Left renal pelvis (tissue), 4 donors: ENCODE measurements at places on chromosomes 1 and 21. TPM values are rescaled to one million over a fixed set of nuclear protein-coding genes. Genes with fewer than 3 reads are reported as not detected.

GRCh38 chr1:192896376-192896775 is 87.5 kb downstream of the RGS2 start:
- DNase-seq: no peak

Gene MYCL
- polyA plus RNA-seq: 12.5 TPM

Gene LMO4
- polyA plus RNA-seq: 161 TPM

- DNase-seq: no peak
Measured at GRCh38 chr1:212994926-212995325, 20.7 kb downstream of the ANGEL2 start.

Gene TMPRSS15
- polyA plus RNA-seq: 0.23 TPM

Gene HPDL
- 1.7 TPM for polyA plus RNA-seq

GRCh38 chr1:63368131-63368530 is 704 bp downstream of the ALG6 start:
- DNase-seq: no peak

GRCh38 chr1:13801232-13801631 is 101.2 kb downstream of the PRDM2 start:
- DNase-seq: no peak

Gene SLAMF8
- 0.42 TPM for polyA plus RNA-seq

GRCh38 chr1:166838766-166839599 is at the start of gene POGK:
Gene POGK, plus strand, starts transcription at chr1:166839475. Its CDS starts 1,482 bp downstream, at chr1:166840957.
- DNase-seq: peak; percentile 86

- DNase-seq: no peak
Measured at GRCh38 chr1:64293820-64294219, 90.4 kb downstream of the UBE2U start.

DNA sequence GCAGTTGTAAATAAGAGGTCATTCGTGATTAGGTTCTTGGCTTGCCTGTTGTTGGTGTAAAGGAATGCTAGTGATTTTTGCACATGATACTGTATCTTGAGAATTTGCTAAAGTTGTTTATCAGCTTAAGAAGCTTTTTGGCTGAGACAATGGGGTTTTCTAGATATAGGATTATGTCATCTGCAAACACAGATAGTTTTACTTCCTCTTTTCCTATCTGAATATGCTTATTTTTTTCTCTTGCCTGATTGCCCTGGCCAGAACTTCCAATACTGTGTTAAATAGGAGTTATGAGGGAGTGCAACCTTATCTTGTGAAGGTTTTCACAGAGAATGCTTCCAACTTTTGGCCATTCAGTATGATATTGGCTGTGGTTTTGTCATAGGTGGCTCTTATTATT is 576.1 kb upstream of the RGS18 start:
- no peak for DNase-seq

Gene MANEAL
- polyA plus RNA-seq: 4.2 TPM

DNA sequence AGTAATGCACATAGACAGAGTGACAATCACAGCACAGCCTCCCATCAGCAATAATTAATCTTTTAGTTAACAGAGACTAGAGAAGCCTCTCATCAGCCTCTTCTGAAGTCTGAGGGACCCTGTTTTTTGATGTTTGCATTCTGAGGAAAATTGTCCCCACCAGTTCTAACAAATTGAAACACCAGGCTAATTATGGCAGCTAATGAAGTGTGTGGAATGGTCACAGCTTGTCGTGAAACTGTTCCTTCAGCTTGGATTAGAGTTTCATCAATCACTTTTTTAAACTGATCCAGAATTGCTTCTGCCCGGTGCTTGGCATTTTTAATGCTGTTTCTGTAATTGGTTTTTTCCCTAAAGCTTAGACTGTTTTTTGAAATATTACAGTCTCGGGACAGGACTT is 208.0 kb downstream of the SPATA17 start:
- DNase-seq: no peak

DNA sequence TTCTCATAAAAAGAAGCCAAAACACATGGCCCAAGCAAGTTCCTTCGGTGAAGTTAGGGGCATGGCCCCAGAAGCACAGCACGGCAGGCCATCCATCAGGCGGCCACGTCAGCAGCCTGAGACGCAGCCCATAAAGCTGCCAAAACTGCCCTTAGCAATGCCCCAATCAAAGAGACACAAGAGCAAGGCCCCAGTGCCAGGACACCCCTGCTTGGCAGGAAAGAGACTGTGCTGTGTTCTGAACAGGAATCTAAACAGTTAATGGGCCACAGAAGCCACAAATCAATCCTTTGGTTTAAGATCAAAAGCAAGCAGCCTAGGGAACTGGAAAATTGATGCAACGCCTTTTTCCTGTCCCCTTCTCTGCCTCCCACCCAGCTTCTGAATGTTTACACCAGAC is 497.0 kb upstream of the USP24 start:
- DNase-seq: no peak

DNA sequence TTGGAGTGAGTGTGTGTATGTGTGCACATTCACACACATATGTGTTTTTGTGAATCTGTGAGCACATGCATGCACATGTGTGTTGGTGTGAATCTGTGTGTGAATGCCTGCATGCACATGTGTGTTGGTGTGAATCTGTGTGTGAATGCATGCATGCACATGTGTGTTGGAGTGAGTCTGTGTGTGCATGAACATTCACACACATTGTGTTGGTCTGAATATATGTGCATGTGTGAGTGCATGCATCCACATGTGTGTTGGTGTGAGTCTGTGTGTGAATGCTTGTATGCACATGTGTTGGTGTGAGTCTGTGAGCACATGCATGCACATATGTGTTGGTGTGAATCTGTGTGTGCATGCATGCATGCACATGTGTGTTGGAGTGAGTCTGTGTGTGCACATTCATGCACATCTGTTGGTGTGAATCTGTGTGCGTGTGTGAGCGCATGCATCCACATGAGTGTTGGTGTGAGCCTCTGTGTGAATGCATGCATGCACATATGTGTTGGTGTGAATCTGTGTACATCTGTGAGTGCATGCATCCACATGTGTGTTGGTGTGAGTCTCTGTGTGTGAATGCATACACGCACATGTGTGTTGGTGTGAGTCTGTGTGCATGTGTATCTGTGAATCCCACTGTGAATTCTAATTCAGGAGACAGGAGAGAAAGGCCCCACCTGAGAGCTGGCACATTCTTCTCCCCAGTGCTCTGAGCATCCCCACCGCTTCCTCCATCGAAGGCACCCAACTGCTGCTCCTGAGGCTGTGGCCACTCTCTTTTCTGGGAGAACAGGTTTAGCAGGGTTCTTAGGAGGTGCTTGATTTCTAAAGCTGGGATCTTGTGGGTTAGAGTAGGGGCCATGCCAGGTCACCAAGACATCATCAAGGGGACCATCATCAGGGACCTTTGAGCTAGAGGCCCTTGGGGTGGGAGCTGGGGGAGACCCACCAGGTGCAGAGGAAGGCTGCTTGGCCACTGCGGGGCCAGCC is 117.5 kb upstream of the ARHGEF16 start:
- no peak for DNase-seq

Gene MDM4
- polyA plus RNA-seq: 43.9 TPM

DNA sequence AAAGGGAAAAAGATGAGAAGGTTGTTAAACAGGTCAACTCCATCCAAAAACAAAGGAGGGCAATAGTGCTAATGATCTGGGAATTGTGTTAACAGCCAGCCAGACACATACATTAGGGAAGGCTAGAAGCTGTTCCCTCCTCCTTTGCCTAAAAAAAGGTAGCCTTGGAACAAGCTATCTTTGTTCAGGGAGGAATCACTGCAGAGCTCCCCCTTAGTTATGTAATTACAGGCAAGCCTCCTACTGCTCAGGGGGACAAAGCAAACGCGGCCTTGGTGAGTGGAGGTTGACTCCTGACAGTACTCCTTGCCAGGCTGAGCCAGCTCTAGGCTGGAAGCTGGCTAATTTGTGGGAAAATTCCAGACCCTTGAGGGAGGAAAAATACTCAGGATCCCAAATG is 97.6 kb downstream of the VAV3 start:
- no peak for DNase-seq

DNA sequence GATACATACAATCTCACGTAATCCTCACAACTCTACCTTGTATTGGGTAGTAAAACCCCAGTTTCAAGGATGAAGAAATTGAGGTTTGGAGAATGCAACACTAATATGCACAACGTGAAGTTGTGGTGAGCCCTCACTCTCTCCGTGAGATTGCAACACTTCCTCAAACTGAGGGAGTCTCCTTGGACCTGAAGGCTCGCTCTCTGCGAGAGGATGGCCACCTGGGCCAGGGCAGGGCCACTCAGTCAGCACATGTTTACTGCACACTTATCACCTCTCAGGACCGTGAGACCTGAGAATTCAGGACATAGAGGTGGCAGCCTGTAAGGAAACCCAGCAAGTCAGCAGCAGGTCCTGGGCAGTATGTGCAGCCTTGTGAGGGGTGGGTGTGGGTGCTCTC is 8.7 kb downstream of the SH3BP5L start:
- DNase-seq: no peak

DNA sequence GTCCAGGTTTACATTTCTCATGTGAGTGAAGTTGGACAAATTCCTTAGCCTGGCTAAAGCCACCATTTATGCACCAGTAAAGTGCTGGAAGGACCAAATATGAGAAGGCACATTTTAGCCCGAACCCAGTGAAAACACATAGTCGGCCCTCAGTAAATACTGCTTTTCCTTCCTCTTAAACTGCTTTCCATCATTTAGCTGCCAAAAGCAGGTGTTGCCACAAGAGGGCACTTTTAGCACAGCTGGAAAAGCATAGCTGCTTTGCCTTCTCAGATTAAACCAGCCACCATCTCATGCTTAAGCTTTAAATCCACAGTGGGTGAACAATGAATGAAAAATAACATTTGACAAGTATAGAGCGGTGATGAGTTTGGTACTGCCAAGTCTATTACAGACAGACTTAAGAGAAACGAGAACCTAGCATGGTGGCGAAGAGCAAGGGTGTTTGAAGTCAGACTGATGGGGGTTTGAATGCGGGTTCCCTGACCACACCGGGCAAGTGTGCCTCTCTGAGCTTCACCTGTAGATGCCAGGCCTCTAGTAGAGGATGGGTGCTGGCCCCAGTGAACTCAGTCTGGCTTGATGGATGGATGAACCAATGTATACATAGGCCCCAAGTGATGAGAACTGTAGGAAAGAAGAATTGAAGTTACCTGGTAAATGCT is 57.8 kb downstream of the SLC35D1 start:
- DNase-seq: no peak

- no peak for DNase-seq
Measured at GRCh38 chr1:8351693-8352470, 34.0 kb downstream of the SLC45A1 start.

DNA sequence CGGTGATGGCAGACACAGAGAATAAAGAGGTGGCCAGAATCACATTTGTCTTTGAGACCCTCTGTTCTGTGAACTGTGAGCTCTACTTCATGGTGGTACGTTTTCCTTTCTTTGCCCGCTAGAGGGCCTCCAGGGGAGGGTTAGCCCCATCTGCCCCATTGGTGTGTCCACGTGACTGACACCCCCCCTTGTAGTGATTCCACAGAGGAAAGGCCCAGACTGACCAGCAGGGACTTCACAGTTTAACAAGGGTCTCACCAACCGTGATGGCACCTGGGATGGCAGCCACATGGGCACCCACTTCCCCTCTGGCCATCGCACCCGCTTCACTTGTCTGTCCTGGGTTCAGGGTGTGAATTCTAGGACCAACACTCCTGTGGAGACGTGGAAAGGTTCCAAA is 22.3 kb upstream of the SARS1 start:
- no peak for DNase-seq

Gene KPRP
- not detected for polyA plus RNA-seq

GRCh38 chr1:31780632-31781031 is 16.5 kb upstream of the ADGRB2 start:
- no peak for DNase-seq

GRCh38 chr1:47188791-47189785 is 748 bp downstream of the PDZK1IP1 start:
- no peak for DNase-seq

DNA sequence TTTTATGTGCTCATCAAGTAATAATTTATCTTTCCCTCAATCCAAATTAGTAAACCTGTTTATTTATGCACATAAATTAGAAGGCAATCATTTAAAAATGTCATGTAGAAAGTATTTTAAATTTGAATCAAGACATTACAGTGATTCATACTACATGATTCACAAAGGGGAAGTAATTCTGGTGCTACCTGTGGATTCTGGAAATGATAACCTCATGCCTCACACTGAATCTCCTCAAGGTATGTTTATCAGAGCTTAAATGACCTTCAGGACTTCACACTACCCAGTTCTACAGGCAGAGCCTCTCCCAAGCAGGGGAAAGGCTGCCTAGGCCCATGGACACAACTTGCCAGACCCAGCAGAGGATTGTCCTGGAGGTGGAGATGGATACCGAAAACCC is 25.2 kb upstream of the TDRD10 start:
- no peak for DNase-seq
